ENCODE measurements at places on chromosomes 1 and 21.

GRCh38 chr1:206911064-206911663, 10.6 kb downstream of the FCMR start:
- no peak for DNase-seq

GRCh38 chr1:92017656-92018055, 12.1 kb upstream of the EPHX4 start:
- no peak for DNase-seq

GRCh38 chr1:152408664-152409063, 5.4 kb downstream of the CRNN start:
- no peak for DNase-seq

DNA sequence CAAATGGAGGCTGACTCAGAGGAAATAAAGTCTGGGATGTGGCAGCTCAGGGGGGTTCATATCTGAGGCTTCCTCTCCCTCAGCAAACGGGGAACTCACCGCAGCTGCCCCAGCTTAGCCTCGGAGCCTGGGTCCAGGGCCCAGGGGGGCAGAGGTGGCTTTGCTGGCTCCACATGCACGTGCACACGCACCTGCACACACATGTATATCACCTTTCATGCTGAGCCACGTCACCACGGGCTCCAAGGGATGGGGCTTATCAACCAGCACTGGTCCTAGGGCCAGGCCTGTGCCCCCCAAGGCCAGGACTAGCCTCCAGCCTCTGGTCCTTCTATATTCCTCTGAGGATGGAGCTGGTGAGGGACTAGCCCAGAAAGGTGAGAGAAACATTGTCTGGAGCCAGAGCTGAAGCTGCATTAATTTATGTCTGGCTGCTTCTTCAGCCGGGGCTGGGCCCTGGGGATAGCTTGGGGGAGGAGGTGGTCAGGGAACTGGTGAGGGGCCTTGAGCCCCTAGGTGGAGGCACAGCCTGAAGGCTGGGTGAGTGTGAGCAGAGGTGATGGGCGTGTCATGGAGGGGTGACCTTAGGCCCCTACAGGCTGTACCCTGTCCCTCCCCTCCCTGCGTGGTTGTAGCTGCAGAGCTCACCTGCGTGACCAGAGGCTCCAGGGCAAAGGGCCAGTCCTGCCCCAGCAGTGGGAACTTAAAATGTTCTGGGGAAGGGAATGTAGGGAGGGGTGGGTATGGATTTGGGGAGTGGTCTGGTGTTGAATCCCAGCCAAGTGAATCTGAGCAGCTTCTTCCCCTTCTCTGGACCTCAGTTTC, 520.8 kb downstream of the PTPRU start:
- no peak for DNase-seq

- DNase-seq, result no peak
Observed at GRCh38 chr1:153880962-153881361, 41.8 kb downstream of the GATAD2B start.

GRCh38 chr1:15248216-15248615, 1.2 kb downstream of the FHAD1 start:
- DNase-seq, result no peak

DNA sequence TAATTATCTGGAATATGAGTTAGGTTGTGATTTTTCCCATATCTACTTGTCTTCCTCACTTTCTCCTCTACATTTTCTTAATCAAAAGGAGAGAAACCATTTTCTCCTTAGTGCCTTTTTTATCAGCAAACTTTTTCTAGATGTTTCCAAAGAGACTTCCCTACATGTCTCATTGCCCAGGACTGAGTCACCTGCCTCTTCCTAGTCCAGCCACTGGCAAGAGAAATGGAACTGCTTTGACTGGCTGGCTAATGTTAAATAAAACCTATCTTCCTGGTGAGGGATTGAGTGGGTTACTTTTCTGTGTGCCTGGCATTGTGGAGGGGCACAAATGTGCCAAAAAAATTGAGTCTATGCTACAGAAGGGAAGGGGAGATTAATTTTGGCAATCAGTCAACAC, 52.1 kb upstream of the CD5L start:
- no peak for DNase-seq

DNA sequence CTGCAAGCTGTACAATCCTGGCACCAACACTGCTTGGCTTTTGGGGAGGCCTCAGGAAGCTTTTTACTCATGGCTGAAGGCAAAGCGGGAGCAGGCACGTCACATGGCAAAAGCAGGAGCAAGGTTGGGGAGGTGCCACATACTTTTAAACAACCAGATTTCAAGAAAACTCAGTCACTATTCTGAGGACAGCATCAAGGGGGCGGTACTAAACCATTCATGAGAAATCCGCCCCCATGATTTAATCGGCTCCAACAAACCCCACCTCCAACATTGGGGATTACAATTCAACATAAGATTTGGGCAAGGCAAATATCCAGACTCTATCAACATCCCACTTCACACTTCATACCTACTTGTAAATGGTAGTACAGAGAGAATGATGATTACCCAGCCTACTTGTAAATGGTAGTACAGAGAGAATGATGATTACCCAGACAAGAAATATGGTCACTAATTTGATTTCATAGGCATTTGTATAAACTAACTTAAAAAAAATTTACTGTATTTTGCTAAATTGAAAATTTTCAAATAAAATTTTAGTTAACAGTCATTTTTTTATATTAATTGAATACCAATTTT, 24.9 kb downstream of the ATP5PF start:
- DNase-seq, result no peak

DNA sequence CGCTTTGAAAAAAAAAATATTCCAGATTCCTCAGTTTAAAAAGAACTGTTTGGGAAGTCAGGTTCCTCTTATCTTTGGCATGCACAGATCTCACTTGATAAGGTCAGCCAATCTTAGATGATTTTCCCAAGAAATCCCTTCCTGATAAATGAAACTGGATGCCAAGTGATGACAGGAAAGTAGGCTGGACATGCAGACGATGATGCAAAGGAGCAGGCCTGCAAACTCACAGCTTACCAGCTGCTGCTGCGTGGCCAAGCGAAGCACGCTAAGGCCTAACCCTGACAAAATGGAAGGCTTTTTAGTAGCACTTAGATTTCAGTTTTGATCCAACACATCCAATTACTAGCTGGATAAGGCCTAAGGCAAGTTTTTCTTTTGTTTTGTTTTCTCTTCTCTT, 10.1 kb downstream of the TADA1 start:
- DNase-seq, result no peak

- DNase-seq, result no peak
Observed at GRCh38 chr21:37060296-37060695, 12.6 kb downstream of the PIGP start.

GRCh38 chr1:156276966-156277381, 5.7 kb downstream of the SMG5 start:
- DNase-seq, result no peak

GRCh38 chr1:155984341-155984740, 6.0 kb upstream of the ARHGEF2 start:
- no peak for DNase-seq

Data from activated naive CD4-positive, alpha-beta T cell (primary cell).